ENCODE measurements at places on chromosomes 1 and 21.

- DNase-seq, result peak; percentile 55
Measured at GRCh38 chr1:43454270-43455011, 710 bp upstream of the HYI start.

DNA sequence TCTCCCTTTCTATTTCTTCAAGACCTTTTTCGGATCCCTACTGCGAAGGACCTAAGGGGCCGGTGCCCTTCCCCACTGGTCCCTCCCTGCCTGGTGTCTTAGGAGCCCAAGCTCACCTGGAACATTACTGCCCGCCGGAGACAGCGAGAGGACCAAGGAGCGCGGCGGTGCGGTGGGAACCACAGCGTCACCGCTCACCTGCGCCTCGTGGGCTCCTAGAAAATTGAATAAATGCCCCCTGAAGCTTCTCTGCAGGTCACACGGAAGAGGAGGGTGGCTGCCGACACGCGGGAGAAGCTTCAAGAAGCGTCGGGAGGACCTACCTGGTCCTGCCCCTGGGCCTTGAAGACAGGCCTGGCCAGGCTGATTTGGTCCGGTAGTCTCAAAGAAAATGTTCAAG, 65.2 kb downstream of the PPIAL4A start:
- DNase-seq, result no peak

DNA sequence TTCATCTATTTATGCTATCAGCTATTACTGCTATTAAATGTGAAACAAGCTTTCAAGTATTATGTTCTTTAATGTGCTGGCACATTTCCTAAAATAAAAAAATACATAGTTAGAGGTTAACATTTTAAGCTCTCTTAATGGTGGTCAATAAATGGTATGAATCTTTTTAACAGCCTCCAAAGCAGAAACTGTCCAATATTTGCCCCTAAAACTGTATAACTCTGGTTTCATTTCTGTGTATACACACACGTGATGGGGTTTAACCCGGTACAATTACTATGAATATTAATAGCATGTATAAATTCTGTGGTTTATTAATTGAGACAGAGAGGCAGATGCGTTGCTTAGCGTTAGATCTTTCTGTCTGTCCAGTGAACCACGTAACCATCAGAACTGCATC, 2.2 kb downstream of the ESRRG start:
- no peak for DNase-seq

DNA sequence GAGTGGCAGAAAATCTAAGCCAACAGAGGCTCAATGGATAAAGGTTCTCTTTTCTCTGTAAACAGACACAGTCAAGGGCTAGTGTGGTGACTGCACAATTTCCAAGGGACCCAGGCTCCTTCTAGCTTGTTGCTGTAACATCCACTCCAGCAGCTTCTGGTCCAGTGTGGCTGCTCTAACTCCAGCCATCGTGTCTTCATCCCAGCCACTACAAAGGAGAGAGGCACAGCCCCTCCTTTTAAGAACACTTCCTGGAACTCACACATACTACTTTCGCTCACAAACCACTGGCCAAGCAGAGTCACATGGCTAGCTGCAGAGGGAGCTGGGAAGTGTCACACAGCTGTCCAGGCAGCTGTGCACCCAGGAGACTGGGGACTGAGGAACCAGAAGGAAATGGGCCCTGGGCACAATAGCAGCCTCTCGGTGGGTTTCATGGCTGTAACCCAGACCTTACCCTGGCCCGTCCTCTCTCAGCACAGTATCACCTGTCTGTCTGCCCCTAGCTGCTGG, 188.6 kb upstream of the VAMP3 start:
- DNase-seq, result no peak

Data from stimulated activated naive CD8-positive, alpha-beta T cell treated with anti-CD3 and anti-CD28 coated beads, Interleukin-15, Interleukin-2, amounts not matched to agents 100 U/mL and 50 U/mL, for 24 hours (primary cell).